ENCODE measurements at places on chromosomes 7 and 10.
A peak's percentile ranks its signal among the peaks of the same experiment; 100 is the strongest.

DNA sequence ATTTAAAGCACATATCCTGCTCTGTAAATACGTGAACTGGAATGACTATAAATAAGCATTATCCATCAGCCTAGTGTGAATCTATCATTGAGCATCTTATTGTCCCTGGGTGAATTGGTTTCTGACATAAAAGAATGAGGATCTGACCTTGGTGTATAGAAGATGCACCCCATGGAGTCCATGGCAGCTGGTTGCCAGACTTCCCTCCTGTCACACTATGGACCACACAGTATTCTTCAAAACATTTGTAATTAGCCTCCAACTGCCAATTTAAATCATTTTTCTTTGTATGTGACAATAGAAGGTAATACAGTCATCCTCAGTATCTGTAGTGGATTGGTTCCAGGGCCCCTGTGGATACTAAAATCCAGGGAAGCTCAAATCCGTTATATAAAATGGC lies 238.1 kb upstream of the ZWINT start:
- DNase-seq, result no peak

DNA sequence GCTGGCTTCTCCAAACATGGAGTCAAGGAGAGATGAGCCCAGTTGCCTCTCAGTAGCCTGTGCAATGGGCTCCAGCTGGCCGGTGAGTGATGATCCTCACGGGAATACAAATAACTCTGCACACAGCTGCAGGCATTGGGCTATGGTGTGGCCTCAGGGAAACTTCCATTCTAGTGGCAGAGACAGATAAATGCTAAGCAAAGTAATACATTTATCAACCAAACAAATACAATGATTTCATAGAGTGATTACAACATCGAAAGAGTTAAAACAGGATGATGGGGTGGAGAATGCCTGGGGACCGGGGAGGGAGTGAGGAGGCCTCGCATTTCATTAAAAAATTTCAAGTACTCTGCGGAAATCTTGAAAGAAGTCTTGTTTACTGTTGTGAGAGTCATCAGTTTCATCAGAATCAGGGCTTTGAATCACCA lies 15.0 kb upstream of the AKR1B1 start:
- peak; percentile 81 for DNase-seq

DNA sequence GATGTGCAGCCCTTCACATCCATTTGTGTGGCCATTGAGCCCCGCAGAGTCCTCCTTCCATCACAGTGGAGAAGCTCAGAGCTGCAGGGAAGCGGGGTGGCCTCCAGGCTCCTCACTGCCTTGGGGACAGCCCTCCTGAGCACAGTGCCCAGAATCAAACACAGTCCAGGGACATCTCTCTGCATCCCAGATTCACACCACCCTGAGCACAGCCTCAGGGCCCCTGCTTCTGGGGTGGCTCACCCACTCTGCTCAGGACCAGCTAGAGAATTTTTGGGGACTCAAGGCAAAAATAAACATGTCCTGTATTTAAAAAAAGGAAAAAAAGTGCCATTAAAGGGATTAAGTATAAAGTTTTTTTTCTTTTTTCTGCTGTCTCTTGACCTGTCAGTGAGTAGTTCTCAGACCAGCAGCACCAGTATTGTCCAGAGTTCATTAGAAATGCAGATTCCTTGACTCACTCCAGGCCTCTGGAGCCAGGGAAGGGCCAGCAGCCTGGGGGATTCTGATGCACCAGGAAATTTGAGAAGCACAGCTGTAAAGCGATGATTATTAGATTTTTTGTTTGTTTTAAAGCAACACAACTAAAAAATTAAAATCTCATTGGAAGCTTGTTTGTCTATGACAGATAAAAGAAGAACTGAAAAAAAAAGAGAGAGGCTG lies 61.6 kb downstream of the ARHGAP22 start:
- no peak for DNase-seq

DNA sequence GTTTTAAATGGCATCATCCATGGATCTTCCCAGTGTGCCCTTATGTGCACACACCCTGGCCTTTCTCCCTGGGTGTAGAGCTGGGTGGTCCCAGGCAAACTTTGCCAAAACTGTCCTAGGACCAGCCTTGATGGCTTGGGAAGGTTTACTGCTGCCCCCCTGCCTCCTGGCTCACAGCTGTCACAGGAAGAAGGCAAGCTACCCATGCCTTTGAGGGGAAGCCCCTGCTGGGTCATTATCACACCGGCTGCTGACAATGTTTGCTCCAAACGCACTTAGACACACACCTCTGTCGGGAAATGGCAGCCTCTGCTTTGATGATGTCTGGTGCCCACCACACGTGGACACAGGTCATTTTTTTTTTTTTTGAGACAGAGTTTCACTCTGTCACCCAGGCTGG lies 25.2 kb upstream of the FIGNL1 start:
- no peak for DNase-seq

DNA sequence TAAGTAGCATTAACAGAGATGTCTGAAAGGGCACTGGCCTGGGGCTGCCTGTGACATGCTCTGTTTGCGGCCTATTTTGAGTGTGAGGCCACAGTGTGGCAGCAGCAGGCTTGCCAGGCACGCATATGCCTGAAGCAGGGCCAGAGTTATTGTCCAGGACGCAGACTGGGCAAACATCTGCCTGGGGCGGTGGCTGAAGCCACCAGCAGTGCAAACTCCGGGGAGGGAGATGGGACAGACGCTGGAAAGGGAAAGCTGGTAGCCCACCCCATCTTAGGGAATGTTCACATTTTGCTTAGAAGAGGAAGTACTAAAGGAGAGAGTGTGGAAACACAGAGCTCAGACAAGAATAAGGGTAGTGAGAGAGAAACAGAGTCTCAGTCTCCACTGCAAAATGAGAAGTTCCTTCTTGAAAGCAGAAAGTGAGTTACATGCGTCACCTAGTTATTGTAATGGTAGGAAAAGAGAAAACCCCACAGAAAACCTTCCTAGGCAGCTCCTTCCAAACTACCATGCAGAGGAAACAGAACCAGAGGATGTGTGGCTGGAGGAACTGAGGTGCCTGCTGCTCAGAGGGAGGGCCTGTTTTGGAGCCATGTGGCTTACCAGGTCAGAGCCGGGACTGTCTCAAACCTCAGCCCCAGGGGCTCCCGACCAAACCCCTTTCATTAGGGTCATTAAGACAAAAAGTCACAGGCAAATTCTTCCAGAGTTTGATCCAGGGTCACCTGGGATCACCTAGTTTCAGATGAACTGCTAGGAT lies 14.5 kb downstream of the AKR1B1 start:
- no peak for DNase-seq

GRCh38 chr10:102452672-102453340 lies 1.5 kb upstream of the C10orf95 start:
- DNase-seq, result peak; percentile 46

DNA sequence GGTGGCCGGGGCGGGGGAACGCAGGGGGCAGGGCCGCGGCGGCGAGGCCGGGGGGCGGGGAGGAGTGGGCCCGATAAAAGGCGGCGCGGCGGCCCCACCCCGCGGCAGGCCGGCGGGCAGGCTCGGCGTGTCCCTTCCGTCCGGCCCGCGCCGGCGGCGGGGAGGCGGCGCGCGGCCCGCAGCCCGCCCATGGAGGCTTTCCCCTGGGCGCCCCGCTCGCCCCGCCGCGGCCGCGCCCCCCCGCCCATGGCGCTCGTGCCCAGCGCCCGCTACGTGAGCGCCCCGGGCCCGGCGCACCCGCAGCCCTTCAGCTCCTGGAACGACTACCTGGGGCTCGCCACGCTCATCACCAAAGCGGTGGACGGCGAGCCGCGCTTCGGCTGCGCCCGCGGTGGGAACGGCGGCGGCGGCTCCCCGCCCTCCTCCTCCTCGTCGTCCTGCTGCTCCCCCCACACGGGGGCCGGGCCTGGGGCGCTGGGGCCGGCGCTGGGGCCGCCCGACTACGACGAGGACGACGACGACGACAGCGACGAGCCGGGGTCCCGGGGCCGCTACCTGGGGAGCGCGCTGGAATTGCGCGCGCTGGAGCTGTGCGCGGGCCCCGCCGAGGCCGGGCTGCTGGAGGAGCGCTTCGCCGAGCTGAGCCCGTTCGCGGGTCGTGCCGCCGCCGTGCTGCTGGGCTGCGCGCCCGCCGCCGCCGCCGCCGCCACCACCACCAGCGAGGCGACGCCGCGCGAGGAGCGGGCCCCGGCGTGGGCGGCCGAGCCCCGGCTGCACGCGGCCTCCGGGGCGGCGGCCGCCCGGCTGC lies at the start of gene NANOS1:
NANOS1 (plus strand) TSS at position 102 of the 808 bp plus-strand sequence; CDS start at position 190, 88 bp downstream.
- DNase-seq, result no peak

DNA sequence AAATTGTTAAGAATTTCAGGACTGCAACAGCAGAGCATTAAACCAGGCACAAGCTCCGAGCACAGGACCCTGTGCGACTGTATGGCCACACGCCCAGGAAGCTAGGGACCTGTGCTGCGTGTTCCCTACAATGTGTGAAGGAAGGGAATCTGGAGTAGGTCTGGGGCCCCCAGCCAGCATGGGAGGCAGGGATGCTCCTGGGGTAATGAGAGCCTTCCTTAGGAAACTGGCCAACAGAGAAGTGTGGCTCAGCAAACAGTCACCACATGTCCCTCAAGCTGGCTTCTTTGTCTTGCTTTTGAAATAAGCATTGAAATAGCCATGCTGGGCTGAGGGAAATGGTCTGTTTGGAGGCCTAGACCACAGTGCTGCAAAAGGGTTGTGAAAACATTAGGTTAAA lies 8.2 kb downstream of the BLNK start:
- no peak for DNase-seq

GRCh38 chr7:47185170-47185569 lies 396.7 kb downstream of the TNS3 start:
- DNase-seq, result no peak

DNA sequence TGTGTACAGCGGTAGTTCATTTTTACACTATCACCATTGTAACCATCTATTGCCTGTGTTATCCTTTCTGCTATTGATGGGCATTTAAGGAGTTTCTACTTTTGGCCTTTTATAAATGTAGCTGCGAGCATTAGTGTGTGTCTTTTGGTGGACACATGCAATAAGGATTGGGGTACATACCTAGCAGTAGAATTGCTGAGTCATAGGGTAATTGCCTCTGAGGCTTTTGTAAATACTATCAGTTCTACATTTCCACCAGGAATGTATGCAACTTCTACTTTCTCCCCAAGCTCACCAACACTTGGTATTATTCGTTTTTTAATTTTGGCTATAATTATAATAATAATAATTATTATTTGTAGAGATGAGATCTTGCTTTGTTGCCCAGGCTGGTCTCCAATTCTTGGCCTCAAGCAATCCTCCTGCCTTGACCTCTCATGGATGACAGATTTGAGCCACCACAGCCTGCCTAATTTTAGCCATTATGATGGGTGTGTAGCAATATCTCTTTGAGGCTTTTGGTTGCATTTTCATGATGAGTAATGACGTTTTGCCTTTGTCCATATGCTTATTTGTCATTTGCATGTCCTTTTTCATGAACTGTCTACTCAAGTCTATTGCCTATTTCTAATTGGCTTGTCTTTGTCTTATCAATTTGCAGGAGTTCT lies 277.0 kb downstream of the ACTR3B start:
- DNase-seq, result no peak

- no peak for DNase-seq
Measured at GRCh38 chr10:31299119-31299518, 19.9 kb upstream of the ZEB1 start.

Measured in amniotic epithelial cell (primary cell).